Occipital lobe (tissue), 3 donors: ENCODE measurements at places on chromosomes 7 and 10.

- DNase-seq = no peak
Measured at GRCh38 chr7:119578116-119578515, 694.9 kb upstream of the KCND2 start.

- no peak for DNase-seq
Measured at GRCh38 chr7:23852135-23852534, 142.1 kb downstream of the STK31 start.

- DNase-seq = no peak
Measured at GRCh38 chr7:44580945-44581878, 819 bp downstream of the TMED4 start.

GRCh38 chr10:43939939-43940820 lies 291.5 kb upstream of the ZNF32 start:
- no peak for DNase-seq

- peak; percentile 60 for DNase-seq
Measured at GRCh38 chr10:74824900-74825370, 1.5 kb upstream of the KAT6B start.

DNA sequence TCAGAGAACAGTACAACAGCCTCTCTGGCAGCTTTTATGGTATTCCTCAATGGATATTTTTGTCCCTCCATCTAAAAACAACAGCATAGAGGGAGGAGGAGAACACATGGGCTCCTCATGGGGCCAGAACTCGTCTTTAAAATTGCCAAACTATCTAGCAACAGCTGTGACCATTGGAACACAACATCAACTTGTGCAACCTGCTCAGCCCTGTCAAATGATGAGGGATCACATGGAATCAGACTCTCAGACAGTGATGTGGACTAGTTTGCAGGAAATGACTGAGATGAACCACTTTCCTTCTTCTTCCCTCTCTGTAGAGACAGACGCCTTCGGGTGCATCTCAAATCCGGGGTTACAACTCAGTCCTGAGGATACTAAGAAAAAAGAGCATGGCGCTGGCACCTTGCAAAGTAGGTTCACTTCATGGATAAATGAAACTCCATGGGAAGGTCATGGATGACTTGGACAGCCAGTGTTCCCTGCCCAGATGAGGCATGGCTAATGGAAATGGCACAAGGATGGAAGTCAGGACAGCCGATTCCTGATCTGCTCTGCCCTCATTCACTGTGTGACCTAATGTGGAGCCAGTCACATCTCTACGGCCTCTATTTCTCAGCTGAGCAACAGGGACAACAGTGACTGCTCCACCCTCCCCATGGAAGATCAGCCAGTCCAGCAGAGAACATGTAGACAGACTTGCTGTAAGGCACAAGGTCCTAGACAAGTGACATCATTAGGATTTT lies 24.6 kb upstream of the DGKI start:
- DNase-seq = no peak
